T47D (cell line): ENCODE measurements at places on chromosomes 3 and 15.

- no peak for DNase-seq
These were observed 447.8 kb downstream of the FHIT start for GRCh38 chr3:60803216-60804173.

DNA sequence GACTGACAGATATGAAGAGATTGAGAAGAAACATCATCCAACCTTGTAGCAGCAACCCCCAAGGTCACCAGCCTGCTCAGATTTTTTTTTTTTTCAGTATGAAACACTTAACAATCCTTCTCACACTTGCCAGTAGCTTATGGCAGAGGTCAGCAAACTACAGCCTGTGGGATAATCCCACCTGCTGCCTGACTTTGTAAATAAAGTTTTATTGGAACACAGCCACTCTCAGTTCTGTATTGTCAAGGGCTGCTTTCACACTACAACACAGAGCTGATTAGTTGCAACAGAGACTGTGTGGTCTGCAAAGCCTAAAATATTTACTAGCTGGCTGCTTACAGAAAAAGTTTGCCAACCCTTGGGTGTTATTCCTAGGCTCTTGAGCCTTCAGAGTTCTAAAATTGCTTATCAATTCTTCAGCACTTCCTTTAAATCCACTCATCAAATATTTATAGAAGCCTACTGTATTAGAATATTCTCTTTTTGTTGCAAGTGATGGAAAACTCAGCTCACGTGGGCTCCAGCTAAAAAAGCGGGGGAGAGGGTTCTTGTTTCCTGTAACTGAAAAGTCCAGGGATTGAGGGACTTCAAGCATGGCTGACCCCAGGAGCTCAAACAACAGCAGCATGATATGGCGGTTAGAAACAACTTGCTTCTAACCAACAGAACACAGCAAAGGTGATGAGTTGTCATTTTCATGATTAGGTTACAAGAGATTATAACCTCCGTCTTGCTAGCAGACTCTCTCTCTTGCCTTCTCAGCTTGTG is 246.1 kb downstream of the SHQ1 start:
- no peak for DNase-seq

GRCh38 chr3:174132421-174133042 is 726.6 kb upstream of the NAALADL2 start:
- DNase-seq, result no peak

DNA sequence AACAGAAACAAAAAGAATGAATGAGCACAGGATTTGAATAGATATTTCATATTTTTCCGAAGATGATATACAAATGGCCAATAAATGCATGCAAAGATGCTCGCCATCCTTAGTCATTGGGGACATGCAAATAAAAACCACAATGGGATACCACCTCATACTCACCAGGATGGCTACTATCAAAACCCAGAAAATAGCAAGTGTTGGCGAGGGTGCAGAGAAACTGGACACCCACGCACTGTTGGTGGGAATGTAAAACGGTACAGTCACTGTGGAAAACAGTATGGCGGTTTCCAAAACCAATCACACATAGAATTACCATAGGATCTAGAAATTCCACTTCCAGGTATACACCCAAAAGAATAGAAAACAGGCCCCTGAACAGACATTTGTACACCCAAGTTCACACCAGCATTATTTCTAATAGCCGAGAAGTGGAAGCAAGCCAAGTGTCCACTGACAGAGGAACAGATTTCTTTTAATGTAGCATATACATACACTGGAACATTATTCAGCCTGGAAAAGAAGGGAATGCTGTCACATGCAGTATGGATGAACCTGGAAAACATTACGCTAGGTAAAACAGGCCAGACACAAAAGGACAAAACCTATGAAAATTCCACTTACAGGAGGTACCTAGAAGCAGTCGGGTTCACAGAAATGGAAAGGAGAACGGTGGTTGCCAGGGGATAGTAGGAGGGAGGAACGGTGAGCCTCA is 3.6 kb downstream of the RNF168 start:
- DNase-seq, result no peak

DNA sequence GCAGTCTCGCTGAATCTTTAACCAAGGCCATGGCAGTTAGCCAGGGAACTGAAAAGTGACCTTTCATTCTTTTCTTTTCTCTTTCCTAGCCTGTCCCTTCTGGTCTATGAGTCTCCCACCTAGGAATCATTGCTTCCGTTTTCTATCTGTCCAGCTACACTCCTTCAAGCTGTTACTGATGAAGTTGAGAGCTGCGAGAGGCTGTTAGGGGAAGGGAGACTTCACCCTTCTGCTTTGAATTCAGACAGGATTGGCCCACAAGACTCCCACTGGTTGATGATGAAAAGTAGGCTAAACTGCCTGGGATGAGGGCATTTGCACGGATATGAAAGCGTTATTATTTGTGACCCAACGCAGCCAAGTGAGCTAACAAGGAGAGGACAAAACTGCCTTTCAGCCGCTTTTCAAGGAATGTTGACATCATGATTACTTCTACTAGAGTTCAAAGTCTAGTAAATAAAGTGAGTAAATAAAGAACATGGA is 30.2 kb downstream of the EIF4E3 start:
- DNase-seq, result no peak

- no peak for DNase-seq
These were observed 21.1 kb upstream of the EXOG start for GRCh38 chr3:38474928-38475605.

DNA sequence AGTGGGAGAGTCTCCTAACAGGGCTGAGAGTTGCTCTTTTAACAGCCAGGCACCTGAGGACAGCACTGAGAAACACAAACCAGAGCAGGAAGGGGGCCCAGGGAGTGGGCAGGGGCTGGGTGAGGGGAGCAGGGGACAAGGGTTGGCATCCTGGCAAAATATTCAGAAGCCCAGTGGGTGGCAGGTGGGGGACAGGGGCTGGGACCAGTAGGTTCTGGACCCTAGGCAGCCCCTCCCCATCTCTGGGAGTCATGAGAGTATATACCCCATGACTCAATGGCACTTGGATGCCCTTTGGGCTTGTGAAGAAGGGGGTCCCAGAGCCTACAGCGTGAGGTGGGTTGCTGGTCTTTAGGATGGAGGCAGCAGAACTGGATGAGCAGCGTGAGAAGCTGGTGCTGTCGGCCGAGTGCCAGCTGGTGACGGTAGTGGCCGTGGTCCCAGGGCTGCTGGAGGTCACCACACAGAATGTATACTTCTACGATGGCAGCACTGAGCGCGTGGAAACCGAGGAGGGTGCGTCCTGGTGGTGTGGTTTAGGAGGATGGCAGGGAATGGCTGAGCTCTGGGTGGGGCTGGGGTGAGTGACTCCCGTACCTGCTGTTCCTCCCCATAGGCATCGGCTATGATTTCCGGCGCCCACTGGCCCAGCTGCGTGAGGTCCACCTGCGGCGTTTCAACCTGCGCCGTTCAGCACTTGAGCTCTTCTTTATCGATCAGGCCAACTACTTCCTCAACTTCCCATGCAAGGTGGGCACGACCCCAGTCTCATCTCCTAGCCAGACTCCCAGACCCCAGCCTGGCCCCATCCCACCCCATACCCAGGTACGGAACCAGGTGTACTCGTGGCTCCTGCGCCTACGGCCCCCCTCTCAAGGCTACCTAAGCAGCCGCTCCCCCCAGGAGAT is 24.2 kb downstream of the NBEAL2 start:
- DNase-seq, result no peak

- peak; percentile 72 for DNase-seq
These were observed 582 bp upstream of the SLCO3A1 start for GRCh38 chr15:91852741-91853510.

GRCh38 chr3:100198579-100199269 is 62.1 kb upstream of the TBC1D23 start:
- DNase-seq, result no peak

DNA sequence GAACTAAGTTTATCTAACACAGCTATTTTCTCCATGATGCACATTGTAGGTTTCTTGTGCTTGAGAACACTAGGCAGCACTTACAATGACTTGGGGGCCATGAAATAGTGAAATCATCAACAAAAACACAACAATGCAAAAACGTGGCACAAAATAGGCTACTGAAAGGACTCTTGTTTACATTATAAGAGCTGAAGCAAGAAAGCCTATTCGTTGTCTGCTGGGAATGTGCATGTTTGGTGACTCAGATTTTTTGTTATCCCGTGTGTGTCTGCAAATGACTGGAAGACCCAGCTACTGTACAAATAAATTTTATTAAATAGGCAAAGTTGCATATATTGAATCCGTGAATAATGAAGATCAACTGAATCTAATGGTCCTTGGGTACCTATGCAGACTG is 85.0 kb downstream of the TCF12 start:
- DNase-seq, result no peak

DNA sequence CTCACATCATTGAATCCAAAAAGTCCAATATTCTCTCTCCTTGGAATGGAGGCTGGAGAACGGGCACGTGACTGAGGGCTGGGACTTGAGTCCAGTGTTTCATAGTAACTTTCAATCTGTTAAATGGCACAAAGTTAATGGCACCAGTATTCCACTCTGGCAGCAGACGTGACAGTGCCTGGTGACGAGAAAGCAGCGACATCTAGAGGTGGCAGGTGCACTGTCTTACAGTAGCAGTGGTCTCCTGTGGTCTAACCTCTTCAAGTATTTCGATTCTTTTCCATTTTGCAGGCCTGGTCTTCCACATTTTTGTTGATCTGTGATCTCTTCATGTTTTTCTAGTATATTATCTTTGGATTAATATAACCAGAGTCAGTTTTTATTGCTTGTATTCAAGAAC is 107.1 kb downstream of the OXSM start:
- DNase-seq, result peak; percentile 42

- peak; percentile 24 for DNase-seq
These were observed 1.2 kb downstream of the SIDT1 start for GRCh38 chr3:113533534-113533892.

- DNase-seq, result no peak
These were observed 20.4 kb downstream of the H1-8 start for GRCh38 chr3:129563332-129563731.

GRCh38 chr15:85402195-85402881 is 21.9 kb downstream of the AKAP13 start:
- no peak for DNase-seq

GRCh38 chr3:131526801-131527347 is 24.1 kb upstream of the MRPL3 start:
- DNase-seq, result peak; percentile 33

DNA sequence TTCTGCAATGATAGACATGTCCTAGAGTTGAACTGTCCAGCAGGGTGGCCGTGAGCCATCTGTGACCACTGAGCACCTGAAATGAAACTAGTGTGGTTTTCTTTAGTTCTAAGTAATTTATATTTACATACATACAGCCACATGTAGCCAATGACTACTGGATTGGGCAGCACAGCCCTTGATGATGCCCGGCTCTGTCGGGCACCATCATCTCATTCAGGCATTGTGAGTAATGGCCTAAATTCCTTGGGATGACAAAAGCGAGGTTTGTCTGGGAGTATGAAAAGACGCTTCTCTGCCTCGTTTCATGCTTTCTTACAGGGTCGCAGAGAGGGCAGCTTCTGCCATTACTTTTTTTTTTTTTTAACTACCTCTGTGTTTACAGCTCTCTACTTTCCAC is 251.9 kb upstream of the HES1 start:
- no peak for DNase-seq

DNA sequence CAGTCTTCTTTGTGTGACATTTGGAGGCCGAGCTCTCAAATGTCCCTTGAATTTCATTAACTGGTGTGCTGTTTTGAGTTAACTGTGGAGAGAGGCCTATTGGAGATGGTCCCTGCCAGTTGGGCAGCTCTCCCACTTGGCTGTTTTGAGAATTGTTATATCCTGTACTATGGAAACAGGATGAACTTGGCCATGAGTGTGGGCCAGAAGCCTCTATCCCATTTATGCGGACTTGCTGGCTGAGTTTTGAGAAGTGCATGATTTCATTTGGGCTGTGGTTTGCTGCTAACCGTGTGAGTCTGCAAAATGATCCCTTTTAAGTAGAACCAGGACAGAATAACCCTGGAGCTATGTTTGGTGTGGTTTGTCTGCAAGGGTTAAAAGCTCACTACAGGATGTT is 366.0 kb downstream of the PTPRG start:
- DNase-seq, result no peak

DNA sequence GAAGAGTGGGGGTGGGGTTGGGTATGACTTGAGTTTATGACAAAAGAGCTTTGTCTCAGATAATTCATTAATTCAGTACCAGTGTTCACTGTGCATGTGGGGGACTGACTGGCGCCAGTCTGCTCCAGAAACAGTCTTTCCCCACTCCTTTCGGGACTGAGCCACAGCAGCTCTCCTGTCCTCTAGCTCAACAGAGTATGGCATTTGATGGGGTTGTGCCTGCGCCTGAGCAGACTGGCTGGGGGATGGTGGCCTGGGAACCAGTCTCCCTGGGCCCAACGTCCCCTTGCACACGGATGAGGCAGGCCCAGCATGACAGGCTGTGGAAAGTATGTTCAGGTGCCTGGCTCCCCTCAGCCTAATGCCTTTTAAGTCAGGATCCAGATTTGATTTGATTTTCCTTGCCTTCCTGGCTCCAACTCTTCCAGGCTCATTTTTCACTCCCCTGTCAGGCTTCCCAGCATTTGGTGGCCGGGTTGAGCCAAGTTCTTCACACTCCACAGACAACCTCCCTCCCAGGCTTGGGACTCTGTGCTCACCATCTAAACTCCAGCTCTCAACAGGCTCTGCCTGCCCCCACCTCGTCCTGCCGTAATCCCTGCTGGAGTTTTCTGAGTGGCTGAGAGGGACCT is 105.0 kb downstream of the MYLK start:
- no peak for DNase-seq

GRCh38 chr3:169813278-169813677 is 574 bp upstream of the LRRC34 start:
- no peak for DNase-seq

DNA sequence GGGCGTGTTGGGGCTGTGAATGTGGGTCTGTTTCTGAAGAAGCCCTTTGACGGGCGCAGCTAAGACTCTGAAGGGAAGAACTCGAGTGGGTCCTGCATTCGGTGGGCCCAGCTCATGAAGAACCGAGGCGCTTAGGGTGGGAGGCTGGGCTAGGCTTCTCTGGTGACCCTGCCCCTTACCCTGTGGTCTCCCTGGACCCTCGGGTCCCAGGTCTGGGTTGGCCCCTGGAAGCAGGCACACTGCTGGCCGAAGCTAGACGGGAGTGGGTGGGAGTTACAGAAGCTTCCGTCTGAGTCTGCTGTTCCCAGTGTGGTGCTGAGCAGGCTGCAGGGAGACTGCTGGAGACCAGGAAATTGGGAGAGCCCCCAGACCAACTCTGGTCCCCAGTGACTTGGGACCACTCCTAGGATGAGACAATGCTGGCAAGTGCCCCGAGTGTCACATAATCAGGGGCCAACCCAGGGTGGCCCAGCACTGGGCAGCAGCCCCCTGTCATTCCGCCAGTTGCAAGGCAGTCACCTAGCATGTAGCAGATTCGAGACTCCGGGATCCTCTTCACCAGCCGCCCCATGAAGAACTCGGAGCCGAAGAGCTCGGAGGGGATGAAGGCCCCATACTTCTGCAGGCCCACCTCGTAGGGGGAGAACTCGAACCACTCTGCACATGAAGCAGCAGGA is 16.7 kb upstream of the EHD4 start:
- no peak for DNase-seq

DNA sequence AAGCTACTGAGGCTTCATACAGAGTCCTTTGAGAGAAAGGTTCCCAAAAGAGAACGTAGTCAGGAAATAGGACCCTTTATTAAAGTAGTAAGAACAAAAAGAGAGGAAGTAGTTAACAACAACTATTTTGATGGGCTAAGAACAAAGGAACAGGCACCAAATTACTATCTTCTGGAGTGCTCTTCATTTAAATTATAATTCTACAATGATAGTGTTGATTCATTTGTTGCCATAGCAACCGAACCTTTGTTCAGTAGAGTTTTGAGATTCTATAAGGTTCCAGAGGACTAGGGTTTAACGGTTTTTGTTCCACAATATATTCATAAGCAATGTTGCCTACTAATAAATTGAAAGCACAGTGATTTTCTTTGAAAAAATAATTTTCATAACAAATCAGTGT is 78.8 kb downstream of the CMSS1 start:
- DNase-seq, result no peak
